CD4-positive, alpha-beta T cell treated with Interleukin-1 beta for 1 hour (primary cell): ENCODE measurements at places on chromosomes 7 and 10.

DNA sequence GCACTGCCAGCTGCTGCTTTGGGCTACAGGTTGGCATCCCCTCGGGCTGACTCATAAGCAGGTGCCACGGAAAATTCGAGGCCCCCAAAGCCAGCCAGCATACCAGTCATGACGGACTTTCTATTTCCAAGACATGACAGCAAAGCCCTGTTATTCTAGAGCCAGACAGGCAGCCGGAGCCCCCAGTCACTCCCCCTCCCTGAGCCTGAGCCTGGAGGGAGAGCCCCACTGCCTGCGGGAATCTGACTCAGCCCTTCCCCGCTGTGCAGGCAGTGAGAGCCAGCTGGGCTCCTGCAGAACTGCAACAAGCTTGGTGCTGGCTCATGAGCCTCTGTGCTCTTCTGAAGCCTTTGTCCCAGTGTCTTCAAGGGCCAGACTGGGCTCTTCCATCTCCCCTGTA is 15.8 kb downstream of the BTBD16 start:
- no peak for DNase-seq

DNA sequence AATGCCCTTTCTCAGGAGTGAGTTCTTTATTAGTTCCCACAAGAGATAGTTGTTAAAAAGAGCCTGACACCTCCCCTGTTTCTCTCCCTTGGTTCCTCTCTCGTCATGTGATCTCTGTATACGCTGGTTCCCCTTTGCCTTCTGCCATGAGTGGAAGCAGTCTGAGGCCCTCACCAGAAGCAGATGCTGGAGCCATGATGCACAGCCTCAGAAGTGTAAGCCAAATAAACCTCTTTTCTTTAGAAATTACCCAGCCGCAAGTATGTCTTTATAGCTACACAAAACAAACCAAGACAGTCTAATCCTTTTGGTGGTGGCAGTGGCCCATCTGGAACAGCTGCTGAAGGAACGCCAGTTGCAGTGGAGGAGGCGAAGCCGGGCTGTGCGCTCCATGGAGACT is 9.3 kb downstream of the DNAJB9 start:
- no peak for DNase-seq

DNA sequence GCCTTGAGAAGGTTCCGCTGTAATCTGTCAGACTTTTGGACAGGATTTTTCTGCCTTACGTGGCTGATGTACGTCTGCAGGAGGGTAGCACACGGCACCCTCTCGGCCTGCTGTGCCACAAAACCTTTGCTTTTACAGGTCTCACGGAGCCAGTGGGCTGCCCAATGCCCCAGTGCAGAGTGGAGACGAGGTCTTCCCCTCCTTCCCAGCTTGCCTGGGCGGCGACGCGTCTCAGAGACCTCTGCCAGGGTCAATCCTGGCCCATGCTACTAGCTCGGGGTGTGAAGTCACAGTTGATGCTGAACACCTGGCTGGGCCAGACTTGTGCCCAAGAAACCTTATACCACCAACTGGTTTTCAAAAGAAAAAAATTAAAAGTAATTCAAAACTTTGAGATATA is 526.4 kb downstream of the DNAJB6 start:
- DNase-seq: no peak

DNA sequence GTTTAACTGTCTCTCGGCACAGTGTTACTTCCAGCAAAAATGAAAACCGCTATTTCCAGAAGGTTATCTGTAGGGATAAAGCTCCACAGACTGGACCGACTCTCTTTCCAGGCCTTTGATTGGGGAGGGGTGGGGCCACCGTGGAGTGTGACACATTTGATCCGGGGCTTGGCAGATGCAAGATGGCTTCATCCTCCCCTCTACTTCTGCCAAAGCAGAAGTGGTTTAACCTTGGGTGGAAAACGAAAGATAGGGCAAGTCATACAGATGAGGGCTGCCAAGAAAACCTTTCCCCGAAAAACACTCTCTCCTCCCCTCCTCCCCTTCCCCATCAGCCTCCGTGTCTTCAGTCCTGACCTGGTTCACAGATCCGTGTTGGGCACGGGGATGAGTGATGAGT is 139.7 kb upstream of the SH2B2 start:
- peak; percentile 16 for DNase-seq

DNA sequence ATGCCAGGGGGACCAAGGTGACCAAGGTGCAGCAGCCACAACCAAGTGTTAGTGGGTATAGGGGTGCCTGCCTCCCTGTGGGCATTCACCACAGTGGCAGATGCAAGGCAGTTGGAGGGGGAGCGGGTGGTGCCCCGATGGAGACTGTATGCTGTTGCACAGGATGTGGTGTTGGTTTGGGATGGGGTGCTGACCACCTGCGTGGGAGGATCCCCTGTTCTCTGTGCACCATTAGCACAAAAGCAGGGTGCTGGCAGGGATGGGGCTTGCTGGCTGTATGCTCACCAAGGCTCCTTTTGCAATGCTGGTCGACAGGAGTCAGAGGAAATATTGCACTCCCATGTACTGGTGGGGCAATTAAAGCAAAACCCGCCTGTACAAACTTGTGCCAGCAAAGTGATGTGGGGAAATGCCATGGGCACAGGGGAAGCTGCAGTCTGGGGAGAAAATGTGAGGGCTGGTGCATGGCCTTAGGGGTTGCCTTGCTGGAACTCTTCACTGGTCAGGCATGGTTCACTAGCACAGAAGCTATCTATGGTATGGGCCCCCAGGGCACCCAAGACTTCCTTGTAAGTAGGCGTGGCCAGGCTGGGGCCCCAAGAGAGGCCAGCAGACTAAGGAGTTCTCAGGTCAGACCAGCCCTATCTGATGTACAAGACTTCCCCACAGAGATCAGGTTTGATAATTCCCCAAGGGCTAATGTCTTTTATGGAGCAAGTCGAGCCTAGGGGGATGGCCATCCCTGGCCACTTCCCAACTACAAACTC is 51.9 kb upstream of the GNAT3 start:
- DNase-seq: no peak

- DNase-seq: no peak
Observed at GRCh38 chr7:87926581-87927461, 7.2 kb upstream of the ADAM22 start.

- DNase-seq: no peak
Observed at GRCh38 chr10:77386838-77387237, 250.8 kb downstream of the KCNMA1 start.
